ENCODE measurements at places on chromosomes 4 and X.
A peak's percentile ranks its signal among the peaks of the same experiment; 100 is the strongest.

- no peak for DNase-seq
These were observed 332.2 kb upstream of the CXorf51B start for GRCh38 chrX:146477341-146477740.

DNA sequence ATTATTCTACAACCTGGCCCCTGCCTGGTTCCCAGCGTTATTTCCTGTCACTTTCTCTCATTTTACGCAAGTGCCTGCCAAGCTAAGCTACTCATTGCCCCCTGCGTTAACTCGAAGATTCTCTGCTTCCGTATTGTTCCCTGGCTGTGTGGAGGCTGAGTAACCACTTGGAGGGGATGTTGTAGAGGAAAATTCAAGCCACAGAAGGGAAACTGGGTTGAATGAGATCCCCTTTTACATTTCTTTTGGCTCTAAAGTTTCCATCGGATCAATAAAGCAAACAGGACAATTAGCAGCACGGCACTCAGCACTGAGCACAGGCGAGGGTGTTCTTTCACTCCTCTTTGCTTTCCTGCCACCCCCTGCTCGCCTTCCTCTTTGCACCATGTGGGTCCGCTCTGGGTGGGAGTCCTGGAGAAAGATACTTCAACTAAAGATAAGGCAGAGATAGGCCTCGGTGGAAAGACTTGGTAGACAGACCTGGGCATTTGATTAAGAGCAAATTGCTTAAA is 4.2 kb upstream of the TMSB4X start:
- DNase-seq: peak; percentile 73

DNA sequence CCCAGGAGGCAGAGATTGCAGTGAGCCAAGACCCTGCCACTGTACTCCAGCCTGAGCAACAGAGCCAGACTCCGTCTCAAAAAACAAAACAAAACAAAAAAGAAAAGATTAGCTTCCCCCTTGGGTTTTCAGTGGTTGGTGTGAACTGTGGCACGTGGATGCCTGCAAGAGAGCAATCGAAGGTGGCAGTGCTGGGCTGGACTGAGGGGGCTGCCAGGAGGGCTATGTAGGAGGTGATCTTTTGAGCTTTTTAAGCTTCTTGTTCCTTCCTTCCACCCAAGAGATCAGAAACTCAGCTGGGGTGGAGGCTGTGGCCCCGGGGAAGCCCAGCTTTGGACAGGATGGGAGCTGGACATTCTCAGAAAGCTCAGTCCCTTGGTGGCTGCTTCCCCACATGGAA is 49.6 kb downstream of the PRPS1 start:
- no peak for DNase-seq

- DNase-seq: no peak
These were observed 93.9 kb downstream of the CEP44 start for GRCh38 chr4:174377613-174378012.

DNA sequence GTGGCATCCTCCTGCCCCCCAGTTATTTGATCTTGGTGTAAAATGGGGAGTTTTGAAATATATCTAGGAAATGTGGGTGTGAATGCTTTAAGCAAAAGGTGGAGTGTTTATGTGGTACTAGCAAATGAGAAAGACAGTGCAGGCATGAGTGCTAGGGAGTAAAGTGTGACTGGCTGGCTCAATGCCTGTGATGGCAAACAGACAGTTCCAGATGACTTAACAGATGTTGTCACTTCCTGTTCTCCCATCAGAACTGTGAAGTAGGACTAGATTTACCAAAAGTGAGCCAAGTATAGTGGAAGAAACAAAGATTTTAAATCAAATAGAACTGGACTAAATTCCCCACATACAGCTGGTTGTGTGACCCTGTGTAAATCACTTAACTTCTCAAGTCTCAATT is 8.4 kb upstream of the AMOT start:
- no peak for DNase-seq
